ENCODE measurements at places on chromosomes 4 and X.

GRCh38 chr4:78459327-78459726 is 92.2 kb upstream of the ANXA3 start:
- DNase-seq: no peak

- DNase-seq: no peak
These were observed 54.8 kb downstream of the CASP6 start for GRCh38 chr4:109648266-109648996.

DNA sequence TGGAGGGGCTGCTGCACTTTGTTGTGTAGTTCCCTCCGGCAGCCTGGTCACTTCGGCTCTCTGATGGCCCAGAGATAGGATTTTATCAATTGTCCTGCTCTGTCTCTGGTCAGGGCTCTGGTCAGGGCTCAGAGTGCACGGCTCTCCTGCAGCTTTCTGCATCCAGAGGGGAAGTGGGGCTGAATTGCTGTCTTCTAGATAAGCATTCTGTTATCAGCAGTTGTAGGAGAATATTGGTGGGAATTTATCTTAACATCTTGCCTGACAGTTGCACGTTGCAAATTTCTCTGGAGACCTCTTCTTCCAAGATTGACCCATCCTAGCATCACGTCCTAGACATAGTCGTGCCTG is 62.8 kb downstream of the FAM193A start:
- DNase-seq: no peak

DNA sequence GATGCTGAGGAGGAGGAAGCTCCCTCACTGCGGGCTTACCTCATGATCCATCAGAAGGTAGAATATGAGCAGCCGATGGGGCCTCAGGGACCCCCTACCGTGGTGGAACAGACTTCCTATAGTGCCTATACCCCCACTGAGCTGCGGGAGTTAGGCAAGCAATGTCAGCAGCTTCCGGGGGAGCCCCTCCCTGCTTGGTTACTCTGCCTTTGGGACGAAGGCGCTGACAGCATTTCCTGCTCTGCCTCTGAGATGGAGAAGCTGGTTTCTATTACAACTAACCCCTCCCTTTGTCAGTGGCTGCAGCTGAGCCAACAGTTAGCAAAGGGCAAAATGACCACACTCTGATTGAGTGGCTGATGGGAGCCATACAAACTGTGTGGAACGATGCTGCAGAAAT is 430.7 kb downstream of the IDS start:
- peak; percentile 9 for DNase-seq

DNA sequence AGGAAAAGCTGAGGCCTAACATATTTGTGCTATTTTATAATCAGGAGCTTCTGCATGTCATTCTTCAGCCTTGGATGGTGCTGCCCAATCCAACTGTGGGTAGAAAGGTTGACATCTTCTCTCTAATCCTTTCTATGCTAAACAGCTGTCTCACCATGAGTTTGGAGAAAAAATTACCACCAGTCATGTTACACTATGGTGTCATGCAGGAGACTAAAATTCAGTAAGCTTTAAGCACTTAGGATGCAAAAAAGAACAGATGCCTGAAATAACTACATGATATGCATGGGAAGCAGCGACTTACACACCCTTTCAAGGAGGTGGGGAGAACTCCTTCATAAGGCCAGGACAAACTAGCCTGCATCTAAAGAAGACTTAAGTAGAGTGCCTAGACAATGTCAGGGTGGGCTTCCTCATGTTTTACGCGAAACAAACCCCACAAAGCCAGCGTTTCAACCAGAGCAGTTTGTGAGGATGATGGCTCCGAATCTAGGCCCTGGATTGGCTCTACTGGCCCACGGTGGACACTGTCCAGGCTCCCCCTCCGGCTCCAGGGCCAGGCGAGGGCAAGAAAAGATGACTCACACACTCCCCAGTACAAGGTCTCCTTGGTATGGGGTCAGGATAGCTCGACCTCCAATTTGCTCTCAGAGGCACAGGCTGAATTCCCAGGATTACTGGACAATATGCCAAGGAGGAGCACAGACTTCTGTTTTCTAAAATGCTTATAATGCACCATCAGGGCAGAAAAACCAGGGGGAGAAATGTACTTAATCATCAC is 45.1 kb downstream of the STX18 start:
- DNase-seq: no peak

Data from stimulated activated CD4-positive, alpha-beta T cell treated with anti-CD3 and anti-CD28 coated beads, TNF-alpha, amount 100 ng/mL, for 24 hours (primary cell).